IMR-90 (cell line): ENCODE measurements at places on chromosomes 4 and X. TPM values are rescaled to one million over a fixed set of nuclear protein-coding genes. Genes with fewer than 3 reads are reported as not detected.

The IQSEC2 gene
- 2.5 and 3.9 TPM in 2 replicates for total RNA-seq

The ARSJ gene
- 126 and 143 TPM in 2 replicates for total RNA-seq

The TAF7L gene
- 0.18 and 0.28 TPM in 2 replicates for total RNA-seq

The FAM184B gene
- total RNA-seq, result 0.18 and 0.28 TPM in 2 replicates

The GNRHR gene
- total RNA-seq, result not detected in 2 replicates
